DMS 273 treated with DMSO at 0.1 percent for 48 hours (cell line): ENCODE measurements at places on chromosomes 16 and 17.

DNA sequence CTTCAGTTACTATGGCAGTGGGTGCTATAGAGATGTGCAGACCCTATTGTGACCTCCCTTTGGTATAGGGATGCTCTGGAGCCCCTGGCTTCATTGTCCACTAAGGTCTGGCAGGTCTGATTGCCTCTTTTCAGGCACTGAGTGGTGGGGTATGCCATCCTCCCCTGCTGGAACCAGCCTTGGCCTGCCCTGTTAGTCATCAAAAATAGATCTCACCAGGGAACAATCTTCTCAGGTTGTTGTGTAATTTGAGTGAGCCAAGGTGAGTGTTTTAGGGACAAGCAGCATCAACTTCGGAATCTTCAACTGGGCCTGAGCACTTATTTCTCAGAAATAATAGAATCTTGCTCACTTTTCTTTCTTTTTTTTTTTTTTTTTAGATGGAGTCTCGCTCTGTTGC, 19.6 kb downstream of the HMOX2 start:
- no peak for DNase-seq

- DNase-seq: no peak
Observed at GRCh38 chr17:76558198-76559095, 18.6 kb downstream of the PRCD start.

GRCh38 chr16:72561-73548, at the start of gene RHBDF1:
RHBDF1 (minus strand) TSS chr16:72631; CDS start chr16:65015, 7,616 bp downstream.
- DNase-seq: no peak

GRCh38 chr17:17751489-17752088, 70.3 kb downstream of the RAI1 start:
- DNase-seq: no peak

DNA sequence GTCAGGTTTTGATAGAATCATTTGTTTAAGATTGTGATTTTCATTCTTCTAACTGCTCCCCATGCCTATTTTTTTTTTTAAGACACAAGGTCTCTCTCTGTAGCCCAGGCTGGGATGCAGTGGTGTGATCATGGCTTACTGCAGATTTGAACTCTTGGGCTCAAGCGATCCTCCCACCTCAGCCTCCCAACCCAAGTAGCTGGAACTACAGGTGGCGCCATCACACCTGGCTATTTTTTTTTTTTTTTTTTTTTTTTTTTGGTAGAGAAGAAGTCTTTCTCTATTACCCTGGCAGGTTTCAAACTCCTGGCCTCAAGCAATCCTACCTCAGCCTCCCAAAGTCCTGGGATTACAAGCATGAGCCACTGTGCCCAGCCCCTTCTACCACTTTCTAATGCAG, 223.3 kb downstream of the CBLN1 start:
- DNase-seq: no peak

DNA sequence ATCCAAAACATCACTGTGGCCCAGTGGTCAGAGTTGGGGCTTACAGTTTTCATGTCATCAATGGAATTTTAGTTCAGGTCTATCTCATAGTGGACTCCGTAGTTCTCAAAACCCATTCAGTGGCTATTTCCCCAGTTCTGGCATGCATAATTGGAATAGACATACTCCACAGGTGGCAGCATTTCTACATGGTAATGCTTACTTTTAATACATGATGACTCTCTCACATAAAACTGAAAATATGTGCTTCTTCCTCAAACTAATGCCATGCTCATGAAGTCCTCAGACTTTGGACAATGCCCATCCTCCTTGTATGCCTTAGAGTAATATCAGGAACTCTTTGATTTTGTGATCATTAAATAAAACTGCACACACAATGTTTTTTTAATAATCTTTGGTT, 857.4 kb upstream of the GOT2 start:
- DNase-seq: no peak

- no peak for DNase-seq
Observed at GRCh38 chr17:47851764-47852112, 775 bp upstream of the SP6 start.

DNA sequence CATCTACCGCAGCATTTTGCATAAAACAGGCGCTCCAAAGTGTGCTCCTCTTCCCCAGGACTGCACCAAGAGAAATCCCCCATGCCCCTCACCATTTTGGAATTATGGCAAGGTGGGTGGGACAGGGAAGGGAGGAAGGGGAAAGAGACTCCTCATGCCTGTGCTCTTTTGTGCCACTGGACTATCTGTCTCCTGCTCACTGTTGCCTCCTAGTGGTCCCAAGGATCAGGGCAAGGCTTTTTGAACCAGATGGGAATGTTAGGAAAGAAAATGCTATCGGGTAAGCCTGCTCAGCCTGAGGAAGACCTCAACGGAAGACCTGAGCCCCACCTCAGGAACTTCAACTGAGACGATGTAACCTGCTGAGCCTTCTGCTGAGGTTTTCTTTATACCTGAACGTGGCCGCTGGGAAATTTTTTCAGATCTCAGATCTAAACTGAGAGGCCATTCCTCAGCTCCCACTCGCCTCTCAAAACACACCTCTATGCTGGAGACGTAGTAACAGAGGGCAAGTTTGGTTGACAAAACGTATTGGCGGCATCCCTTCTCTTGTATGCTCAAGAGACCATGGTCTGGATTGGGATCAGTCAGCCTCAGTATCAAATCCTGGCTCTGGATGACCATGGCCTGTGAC, 58.3 kb downstream of the SPACA3 start:
- peak; percentile 10 for DNase-seq

DNA sequence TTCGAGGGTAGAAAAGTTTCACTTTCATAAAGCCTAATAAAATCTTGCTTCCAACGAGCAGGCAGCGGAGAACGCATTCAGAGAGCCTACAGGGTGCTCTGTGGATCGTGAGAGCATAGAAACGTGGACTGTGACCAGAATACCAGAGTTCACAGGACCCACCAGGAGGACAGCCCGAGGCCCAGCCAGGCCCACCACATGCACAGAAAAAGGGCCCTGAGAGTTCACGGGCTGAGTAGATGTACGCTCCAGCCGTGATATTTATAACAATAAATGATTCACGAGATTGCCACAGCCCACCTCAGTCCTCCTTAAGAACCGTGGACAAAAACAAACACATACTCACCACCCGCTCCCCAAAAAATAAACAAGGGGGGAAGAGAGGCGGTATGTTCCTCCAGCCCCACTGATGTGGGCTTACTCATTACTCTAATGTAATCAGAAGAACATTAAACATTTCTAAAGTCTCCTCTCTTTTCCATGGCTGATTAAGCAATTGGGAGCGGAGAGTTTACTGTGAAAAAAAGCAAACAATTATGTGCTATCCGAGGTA, 207.2 kb downstream of the C16orf78 start:
- DNase-seq: no peak

DNA sequence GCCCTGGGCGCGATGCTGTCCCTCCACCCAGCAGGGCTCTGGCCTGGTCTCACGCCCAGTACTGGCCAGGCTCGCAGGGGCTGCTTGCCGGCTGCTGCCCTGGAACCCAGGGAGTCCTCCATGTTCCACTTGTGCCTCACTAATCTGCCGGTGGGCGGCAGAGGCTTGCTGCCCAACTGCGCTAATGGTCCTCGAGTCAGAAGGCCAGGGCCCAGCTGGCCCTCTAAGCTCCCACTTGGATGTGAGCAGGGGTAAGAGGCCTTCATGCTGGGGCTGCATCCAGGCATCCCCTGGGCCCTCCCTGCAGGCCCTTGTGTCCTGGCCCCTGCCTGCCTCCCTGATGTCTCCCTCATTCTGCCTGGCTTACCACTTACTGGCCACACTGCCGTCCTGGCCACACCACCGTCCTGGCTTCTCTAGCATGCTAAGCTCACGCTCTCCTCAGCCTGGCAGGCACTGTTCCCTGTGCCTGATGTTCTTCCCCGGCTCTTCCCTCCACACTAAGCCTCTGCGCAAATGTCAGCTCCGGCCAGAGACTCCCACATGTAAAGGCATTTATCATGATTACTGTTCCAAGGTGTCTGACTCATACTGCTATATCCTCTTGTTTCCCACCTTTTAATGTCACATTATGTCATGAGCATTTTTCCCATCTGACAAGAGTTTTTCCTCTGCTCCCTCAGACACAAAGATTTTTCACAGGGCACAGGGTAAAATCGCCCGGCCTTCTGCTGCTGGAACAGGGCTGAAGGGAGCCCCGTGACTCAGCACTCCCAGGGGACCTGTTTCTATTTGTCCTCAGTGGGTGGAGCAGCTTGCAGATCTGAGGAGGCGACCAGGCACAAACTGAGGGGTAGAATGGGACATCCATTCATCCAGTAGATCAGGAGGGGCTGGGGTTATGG, 15.9 kb downstream of the B9D1 start:
- no peak for DNase-seq

DNA sequence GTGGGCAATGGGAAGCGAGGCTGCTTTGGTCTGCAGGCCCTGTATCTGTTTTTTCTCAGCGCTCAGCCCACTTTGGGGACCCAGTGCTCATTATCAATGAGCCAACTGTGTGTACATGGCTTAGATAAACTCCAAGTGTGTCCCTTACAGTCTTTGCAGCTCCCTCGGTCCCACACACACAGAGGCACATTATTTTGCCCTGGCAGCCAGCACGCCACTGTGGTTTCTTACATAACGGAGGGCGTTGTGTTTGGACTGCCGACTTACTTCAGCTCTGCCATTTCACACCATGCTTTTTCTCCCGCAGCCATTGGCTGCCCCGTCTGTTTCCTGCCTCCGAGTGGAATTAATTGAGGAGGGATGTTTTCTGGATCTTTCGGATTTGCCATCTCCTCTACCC, 56.5 kb upstream of the CLEC18A start:
- DNase-seq: no peak

DNA sequence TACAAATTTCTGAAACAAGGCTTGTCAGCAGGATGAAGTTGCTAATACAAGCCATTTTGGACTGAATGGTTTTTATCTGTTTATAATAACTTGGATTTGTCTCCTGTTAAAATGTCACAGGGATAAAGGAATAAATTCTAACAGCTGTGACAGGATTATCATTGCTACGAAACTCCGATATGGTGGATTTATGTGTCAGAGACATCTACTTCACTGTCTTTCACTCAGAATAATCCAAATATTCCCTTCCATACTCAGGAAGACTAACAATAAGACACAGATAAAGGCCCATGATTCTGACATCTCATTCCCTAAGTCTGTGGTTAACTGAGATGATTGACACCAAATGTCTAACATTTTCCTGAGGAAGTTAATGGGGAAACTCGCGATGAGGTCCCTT, 529.8 kb upstream of the GOT2 start:
- DNase-seq: no peak

DNA sequence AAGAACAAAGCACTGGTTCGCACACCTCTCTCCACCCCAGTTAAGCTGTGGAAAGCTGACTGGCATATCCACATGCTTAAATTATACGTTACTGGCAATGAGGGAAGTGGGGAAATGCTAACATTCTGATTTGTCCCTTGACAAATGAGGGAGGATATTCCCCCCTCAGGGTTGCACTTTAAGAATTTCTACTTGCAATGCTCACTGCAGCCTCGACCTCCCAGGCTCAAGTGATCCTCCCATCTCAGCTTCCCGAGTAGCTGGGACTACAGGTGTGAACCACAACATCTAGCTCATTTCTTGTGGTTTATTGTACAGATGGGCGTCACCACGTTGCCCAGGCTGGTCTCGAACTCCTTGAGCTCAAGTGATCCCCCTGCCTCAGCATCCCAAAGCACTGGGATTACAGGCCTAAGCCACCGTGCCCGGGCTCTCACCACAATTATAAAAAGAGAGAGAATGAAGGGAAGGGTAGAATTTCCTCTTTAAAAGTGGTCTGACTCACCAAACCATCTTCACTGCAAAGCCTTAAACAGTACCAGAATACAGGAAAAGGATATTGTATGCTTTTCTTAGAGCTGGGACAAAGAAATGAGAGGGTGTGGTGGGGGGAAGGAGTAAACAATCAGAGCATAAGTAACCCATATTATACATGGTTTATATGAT, 38.9 kb downstream of the KANSL1 start:
- no peak for DNase-seq

DNA sequence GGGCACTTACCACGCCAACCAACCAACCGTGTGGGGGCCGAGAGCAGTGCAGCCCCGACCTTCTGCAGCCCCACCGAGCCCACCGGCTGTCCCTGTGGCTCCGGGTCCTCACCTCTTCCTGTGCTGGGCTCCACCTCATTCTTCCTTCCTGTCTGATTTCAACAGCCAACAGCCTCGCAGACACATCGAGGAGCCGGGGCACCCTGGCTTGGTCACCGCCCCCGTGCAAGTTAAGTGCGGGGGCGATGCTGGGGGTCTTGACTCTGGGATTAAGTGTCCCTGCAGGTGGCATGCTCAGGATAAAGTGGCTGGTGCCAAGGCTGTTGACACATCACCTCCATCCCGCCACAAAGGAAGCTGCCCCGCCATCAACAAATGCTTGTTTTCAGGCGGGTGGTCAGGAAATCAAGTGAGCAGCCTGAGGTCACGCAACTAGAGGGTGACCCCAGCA, at the start of gene NLRC3:
Gene NLRC3, minus strand, starts transcription at position 102 of the 451 bp plus-strand sequence. CDS start 12,367 bp downstream, outside the sequence.
- no peak for DNase-seq

- no peak for DNase-seq
Observed at GRCh38 chr17:49224198-49224996, 6.2 kb downstream of the PHOSPHO1 start.

- DNase-seq: no peak
Observed at GRCh38 chr17:21548236-21548635, 144.1 kb upstream of the KCNJ18 start.

DNA sequence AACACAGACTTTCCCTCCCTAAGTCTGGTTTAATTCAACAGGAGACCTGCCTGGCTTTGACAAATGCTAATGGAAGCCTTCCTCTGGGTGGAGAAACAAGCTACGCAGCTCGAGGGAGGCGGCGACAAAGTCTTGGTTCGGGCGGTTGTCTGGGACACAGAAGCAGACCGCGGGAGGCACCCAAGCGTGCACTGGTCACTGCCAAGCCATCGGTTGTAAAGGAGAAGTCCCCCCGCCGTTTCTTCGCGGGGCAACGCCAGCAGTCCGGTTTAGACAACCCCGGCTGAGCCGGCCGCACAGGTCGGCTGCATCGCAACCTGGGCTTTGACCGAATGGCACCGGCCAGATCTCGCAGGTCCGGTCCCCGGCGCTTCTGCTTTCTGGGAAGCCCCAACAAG, 586 bp downstream of the GLYR1 start:
- DNase-seq: no peak

DNA sequence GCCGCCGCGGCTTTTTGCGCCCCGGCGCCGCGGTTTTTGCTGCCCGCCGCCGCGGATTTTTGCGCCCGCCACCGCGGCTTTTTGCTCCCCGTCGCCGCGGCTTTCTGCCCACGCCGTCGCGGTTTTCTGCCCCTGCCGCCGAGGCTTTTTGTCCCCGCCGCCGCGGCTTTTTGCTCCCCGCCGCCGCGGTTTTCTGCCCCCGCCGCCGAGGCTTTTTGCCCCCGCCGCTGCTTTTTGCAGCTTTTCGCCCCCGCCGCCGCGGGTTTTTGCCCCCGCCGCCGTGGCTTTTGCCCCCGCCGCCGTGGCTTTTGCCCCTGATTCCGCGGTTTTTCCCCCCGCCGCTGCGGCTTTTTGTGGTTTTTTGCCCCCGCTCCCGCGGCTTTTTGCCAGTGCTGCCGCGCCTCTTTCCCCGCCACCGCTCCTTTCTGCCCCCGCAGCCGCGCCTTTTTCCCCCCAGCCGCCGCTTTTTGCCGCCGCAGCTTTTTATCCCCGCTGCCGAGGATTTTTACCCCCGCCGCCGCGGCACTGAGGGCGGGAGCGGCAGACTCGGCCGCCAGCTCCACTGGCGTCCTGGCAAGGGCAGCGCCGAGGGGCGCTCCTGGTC, 518.6 kb upstream of the WSB1 start:
- no peak for DNase-seq
